ENCODE measurements at places on chromosomes 3 and 15.

GRCh38 chr3:122403489-122403888 is 12.4 kb downstream of the WDR5B start:
- DNase-seq = no peak

DNA sequence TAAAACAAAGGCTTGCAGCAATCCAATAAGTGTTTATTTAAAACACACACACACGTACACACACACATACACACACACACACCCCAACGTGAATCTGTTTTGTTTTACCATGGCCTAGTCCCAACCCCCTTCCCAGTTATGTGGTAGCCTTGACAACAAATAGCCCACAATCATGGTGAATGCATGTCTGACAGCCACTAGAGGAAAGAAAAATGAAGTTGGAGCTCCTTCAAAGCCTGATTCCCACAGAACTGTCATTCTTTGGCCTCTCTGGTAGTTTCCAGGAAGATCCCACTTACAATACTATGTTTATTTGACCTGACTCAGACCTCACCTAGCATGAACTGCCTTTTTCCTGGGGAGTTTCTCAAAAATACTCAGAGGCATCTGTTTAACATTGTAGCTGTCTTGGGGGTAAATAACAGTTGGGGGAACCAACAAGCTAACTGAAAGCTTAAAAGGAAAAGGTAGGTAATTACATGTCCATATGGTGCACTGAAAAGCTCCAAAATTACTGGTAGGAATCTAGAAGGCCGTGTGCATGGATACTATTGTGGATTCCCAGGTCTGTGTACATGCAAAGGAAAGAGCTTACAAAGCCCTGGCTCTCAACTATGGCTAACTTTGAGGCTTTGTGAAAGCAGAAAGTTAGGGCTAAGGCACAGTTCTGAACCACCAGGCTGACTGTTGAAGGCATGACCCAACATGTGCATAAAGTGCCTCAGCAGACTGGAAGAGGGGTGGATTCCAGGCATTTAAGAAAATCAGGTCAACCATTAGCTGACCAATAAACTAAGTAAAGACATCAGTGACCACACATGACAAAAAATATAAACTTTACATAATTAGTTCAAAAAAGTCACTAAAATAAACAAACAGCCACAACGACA is 65.3 kb downstream of the FAIM start:
- no peak for DNase-seq

GRCh38 chr3:43153216-43154083 is 47.6 kb upstream of the POMGNT2 start:
- no peak for DNase-seq

- no peak for DNase-seq
Measured at GRCh38 chr3:34056181-34056910, 257.9 kb downstream of the PDCD6IP start.

DNA sequence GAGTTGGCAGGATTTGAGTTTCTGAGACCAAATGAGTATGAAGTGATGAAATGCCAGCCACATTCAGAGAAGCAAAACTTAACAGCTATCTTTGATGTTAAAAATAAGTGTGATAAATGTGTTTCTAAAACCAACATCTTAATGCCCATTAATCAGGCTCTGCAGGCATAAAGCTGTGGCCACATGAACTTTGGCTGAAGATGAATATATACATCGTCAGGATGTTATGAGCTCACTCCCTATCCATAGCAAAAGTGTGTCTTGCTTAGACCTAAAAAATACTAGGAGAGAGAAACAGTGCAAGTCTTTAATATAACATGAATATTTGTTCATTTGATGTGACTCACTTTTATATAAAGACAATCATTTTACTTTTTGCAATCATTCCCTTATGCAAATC is 218.0 kb downstream of the CADM2 start:
- no peak for DNase-seq

DNA sequence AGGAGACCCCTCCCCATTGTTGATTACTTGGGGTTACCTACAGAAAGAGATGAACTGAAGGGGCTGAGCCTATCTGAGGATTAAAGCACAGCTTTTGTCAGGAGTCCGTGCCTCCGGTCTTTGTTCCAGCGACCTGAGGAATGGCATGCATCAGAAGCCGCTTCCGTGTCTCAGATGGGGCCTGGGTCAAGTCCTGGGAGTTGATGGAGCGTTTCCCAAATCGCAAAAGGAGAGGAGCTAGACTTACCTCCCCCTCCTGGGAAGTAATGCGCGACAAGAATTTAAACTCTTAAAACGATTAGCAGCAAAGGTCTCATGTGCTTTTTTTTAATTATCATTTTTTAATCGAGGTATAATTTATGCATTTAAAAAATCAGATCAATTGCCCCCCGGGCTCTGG is 983 bp upstream of the ALDH1A3 start:
- no peak for DNase-seq

DNA sequence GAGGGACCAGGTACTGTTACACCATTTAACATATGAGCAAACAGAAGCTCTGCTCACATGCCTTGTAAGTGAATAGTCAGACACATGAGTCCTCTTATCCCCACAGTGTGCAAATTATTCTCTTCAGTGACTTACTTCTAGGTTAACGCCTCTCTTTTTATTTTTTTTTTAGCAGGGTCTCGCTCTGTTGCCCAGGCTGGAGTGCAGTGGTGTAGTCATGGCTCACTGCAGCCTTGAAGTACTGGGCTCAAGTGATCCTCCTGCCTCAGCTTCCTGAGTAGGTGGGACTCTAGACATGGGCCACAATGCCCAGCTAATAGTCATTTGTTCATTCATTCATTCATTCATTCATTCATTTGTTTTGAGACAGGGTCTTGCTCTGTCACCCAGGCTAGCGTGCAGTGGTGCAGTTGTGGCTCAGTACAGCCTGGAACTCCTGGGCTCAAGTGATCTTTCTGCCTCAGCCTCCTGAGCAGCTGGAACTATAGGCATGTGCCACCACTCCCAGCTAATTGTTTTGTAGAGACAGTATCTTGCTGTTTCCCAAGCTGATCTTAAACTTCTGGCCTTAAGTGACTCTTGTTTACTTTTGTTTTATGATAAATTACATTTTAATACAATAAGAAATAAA is 94.7 kb downstream of the LRRC28 start:
- DNase-seq = no peak

DNA sequence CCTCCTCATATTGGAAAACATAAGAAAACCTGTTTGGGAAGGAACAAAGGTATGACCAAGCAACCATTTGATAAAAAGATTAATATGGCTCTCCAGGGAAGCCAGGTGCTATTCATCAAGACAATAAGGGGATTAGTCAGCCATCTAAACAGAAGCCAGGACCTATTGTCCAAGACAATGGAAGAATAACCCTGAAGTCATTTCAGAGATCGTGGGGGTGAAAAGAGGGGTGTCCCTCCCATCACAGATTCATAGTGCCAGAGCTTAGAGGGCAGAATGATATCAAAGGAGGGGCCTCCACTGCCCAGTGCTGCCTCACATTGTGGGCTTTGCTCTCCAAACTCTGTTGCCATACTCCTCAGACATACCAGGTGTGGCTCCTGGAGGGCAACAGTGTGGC is 73.5 kb downstream of the DAPK2 start:
- no peak for DNase-seq

- no peak for DNase-seq
Measured at GRCh38 chr3:154247806-154248415, 76.4 kb downstream of the DHX36 start.
